Mesothelial cell of epicardium (in vitro differentiated cells): ENCODE measurements at places on chromosomes 2 and 18.

DNA sequence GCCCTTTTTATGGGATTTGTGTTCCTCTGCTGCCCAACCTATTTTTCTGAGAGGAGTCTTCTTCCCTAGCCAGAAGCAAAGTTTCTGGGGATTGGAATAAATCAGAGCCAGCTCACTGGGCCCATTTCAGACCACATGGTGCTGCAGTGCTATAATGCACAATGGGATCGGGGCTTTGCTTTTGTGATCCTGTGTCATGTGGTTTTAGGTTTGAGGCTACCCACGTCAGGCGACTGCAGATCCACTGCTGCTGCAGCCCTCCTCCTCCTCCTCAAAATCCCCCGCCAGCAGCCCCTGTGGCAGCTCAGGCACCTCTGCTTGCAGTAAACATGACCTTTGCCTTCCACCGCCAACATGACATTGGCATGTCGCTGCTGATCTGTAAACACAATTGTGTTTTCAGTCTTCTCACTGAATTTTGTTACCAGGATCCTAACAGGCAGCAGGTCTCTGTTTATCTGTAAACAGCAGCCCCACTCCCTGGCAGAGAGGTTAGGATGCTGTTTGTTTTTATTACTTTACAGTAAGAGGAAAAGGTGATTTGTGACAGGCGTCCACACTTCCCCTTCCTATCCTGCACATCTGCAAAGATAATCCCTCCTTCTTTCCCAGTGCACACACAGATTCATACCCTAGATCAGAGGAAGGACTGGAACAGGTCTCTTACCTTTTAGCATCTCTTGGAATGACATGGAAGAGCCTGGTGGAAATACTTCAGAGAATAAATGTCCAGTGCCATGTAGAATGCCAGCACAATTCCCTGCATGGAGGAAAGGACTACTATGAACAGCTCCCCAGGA, 130.8 kb downstream of the FOXI3 start:
- no peaks in the 10 kb centered on the region for H3K36me3 ChIP-seq
- no peak overlapping the region for H3K27ac ChIP-seq

DNA sequence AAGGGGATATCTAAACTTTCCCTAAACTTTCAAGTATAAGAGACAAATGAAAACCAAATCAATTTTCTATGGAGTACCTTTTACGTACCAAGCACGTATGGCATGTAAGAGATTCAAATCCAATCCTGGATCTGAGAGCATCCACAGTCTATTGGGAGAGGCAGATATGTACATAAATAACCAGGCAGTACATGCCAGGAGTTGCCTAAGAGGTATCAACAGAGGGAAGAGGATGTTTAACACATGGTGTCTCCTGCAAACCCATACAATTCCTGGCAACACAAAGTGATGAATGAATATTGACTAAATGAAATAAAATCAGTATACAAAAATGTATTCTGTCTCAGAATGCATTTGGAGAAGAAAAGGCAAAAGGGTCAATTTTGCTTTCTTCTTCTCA, 116.6 kb downstream of the PIGN start:
- H3K36me3 ChIP-seq: peaks cover 17% of the 10 kb centered on the region
- H3K4me1 ChIP-seq: peaks cover 15% of the 10 kb centered on the region
- no peaks in the 10 kb centered on the region for H3K27me3 ChIP-seq
- H3K4me3 ChIP-seq: no peak overlapping the region
- peak overlapping the region; percentile 6 for H3K27ac ChIP-seq

- H3K36me3 ChIP-seq: no peaks in the 10 kb centered on the region
- no peak for DNase-seq
- H3K4me1 ChIP-seq: no peaks in the 10 kb centered on the region
- no peak overlapping the region for H3K27ac ChIP-seq
Measured at GRCh38 chr2:185246717-185247116, 491.9 kb upstream of the FSIP2 start.

DNA sequence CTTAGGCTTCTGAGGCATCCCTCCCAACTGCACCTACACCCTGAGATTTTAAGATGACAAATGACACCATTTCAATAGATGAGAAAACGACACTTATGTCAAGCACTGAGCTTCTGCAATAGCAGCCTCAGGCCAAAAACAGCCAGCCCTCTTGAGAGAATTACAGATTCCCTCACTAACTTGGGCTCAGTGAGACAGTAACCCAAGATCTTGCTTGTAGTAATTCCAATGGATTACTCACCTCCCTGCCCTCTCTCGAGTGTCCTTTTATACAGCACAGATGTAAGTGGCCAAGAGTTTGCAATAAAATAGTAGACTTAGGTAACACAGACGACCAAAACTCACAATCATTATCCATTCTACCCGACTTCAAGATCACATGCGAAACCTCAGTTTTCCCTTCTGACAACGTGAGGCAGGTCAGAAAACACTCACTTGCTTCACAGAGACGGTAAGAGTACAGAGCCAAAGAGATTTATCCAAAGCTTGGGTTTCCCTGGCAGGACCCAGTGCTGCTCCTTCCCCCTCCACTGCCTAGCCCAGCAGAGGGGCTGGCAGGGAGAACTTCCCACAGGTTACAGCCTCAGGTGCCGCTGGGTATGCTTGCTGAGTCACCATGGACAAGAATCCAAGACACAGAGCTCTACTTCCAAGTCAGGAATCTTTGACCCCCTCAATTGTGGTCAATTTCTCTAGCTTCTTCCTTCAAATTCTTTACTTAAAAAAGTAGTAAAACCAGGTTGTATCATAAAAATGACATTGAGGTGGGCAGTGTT, 181.4 kb downstream of the MYO5B start:
- H3K27me3 ChIP-seq: no peaks in the 10 kb centered on the region
- no peaks in the 10 kb centered on the region for H3K36me3 ChIP-seq
- H3K4me3 ChIP-seq: no peak overlapping the region
- H3K27ac ChIP-seq: no peak overlapping the region
- no peak for DNase-seq
- H3K4me1 ChIP-seq: peaks cover 2% of the 10 kb centered on the region

DNA sequence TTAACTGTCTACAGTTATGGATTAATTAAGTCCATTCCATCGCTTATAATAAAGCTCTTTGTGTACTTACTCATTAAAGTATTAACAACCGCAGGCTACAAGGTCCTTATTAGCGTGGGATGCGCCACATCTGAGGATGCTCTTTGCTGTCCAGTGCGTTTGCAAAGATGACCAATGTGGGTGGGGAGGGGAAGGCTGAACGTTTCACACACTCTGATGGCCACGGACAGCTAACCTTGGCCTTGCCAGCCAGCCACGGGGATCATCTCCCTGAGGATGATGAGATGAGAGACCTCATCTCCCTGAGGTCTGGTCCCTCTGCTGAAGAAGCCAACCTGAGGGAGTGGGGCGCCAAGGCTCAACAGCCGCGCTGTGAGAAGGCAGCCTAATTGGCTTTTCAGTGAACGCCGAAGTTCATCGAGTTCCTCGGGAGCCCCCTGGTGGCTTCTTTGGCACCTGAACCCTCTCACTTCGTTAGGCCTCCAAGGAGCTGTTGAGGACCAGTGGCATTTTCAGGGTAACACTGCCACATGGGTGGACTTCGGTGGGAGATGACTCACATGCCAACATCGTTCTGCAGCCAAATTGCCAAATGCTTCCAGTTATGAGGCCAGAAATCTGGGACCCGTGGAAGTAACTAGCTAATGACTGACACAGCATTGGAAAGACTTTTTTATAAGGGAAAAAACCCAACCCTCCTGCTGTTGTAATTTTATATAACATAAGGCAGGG, 69.3 kb upstream of the SEC11C start:
- DNase-seq: peak; percentile 69
- H3K27me3 ChIP-seq: peaks cover 4% of the 10 kb centered on the region
- no peaks in the 10 kb centered on the region for H3K4me1 ChIP-seq
- H3K36me3 ChIP-seq: no peaks in the 10 kb centered on the region
- no peak overlapping the region for H3K27ac ChIP-seq
- no peak overlapping the region for H3K4me3 ChIP-seq

GRCh38 chr18:23675236-23675635, 12.5 kb upstream of the ANKRD29 start:
- H3K27ac ChIP-seq: no peak overlapping the region
- peaks cover 50% of the 10 kb centered on the region for H3K27me3 ChIP-seq
- no peak for DNase-seq
- H3K4me3 ChIP-seq: no peak overlapping the region
- no peaks in the 10 kb centered on the region for H3K36me3 ChIP-seq

DNA sequence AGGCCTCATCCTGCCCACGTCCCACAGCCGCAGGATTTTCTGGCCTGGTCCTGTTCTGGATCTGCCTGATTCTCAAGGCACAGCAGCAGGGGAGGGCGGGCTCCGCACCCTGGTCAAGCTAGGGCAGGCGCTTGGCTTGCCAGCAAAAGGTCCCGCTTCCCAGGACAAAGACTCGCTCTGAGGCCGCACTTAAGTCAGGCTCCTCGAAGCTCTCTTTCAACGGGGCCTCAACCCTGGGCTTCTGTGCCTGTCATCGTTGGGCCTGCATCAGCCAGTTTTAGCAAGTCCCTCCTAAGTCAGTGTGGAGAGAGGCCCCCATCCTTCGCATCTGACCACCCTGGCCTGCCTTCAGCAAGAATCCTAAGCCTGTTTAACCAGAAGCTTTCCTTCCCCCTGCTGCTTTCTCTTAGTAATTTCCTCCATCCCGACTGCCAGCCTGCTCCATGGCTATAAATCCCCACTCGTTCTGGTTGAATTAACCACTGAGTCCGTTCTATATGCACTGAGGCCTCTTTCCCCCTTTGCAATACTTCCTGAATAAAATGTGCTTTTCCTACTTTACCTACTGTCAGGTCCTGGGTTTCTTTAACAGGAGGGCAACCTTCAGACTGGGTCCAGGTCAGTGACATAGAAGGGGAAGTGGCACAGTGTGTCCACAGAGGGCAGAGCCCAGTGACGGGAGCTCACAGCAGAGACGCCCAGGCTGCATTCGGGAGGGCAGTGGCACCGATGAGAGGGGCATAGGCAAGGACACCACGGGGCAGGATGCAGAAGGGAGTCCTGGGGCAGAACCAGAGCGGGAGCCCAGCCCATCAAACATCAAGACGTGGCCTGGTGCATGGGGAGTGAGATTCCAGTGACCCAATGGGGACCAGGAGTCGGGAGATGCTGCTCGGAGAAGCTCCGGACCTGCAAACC, 62.7 kb downstream of the SP110 start:
- H3K4me1 ChIP-seq: peaks cover 3% of the 10 kb centered on the region
- H3K4me3 ChIP-seq: no peak overlapping the region
- H3K36me3 ChIP-seq: no peaks in the 10 kb centered on the region

DNA sequence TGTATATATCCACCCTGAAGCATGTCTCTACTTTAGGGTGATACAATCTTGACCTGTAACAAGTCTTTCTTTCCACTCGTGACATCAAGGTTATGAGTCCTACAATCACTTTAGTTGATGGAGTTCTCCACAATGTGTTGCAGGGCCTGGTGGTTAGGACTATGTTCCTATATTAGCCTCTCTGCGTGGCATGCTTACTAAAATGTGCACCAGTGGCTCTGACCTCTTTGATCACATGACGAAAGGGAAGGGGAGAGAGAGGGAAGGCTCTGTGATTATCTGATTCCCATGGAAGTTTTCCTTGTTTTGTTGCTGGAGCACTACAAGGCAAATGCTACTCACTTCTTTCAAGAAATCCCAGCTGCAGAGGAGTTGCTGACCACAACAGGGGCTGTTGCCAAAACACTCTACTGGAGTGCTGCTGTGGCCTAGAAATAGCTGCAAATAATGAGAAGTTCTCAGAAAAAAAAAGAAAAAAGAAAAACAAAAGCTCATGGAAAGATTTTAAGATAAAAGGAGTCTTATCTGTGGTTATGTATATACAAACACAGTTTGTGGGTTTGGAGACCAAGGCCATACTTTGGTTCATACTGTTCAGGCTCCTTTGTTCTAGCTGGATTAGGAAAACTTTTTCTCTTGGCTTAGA, 272.8 kb upstream of the MMADHC start:
- DNase-seq: no peak
- H3K27me3 ChIP-seq: no peaks in the 10 kb centered on the region
- H3K4me3 ChIP-seq: no peak overlapping the region
- peaks cover 2% of the 10 kb centered on the region for H3K4me1 ChIP-seq
- H3K27ac ChIP-seq: peak overlapping the region; percentile 20
- peaks cover 9% of the 10 kb centered on the region for H3K36me3 ChIP-seq

DNA sequence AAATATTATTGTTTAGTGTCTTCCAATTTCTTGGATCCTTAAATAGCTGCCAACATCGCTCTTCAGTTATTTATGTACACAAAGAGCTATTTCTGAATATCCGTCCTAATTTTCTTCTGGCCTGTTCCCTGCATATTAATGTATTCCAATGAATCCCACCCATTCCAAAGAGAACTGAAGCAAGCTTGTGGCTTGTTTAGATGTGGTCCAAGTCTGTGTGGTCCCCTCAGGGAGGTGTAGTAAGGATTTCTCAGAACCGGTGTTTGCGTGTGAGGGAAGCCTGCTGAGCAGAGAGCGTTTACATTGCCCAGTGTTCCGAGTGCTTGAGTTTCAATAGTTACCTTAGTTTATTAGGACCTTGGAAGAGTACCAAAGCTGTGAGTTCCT, 25.1 kb upstream of the IL1R1 start:
- H3K4me1 ChIP-seq: peaks cover 16% of the 10 kb centered on the region
- no peaks in the 10 kb centered on the region for H3K27me3 ChIP-seq
- H3K4me3 ChIP-seq: no peak overlapping the region
- DNase-seq: no peak
- no peak overlapping the region for H3K27ac ChIP-seq

GRCh38 chr18:23330423-23330822, 122.7 kb upstream of the RIOK3 start:
- H3K27ac ChIP-seq: peak overlapping the region; percentile 82
- no peaks in the 10 kb centered on the region for H3K27me3 ChIP-seq
- no peak for DNase-seq
- H3K4me3 ChIP-seq: peak overlapping the region; percentile 22

- peaks cover 42% of the 10 kb centered on the region for H3K27me3 ChIP-seq
- DNase-seq: no peak
- H3K36me3 ChIP-seq: no peaks in the 10 kb centered on the region
- H3K27ac ChIP-seq: no peak overlapping the region
- H3K4me3 ChIP-seq: no peak overlapping the region
- H3K4me1 ChIP-seq: no peaks in the 10 kb centered on the region
Measured at GRCh38 chr2:19635951-19636510, 265.8 kb downstream of the TTC32 start.

DNA sequence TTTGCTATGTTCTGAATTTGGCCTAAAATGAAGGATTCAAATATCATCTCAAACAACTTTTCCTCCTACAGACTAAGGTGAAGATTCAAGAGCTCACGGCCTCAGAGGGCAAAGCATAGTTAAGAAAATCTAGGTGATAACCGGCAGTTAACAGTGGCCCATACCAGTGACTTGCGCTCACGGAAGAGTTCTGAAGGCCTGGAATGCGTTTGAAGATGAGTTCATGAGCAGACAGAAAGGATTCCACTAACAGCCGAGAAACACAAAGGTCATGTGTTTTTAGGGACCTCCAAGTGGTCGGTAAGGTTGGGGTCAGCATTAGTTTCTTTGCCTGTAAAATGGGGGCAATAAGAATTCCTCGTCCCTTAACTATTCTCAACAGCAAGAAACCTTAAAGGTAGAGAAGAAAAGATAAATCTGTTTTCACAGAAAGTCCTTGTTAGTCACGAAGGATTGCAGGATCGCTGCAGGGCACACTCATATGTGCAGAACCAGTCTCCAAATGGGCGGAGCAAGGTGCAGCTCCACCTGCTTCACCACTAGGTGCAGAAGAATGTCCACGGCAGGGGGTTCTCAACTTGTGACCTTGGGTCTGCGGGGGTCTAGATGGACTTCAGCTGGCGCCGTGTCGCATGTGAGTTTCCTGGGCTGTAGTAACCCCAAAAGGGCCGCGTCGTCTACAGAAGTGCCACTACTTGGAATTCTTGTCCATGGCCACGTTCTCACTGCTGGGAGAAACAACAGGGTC, 708 bp upstream of the RPIA start:
- H3K4me1 ChIP-seq: peaks cover 41% of the 10 kb centered on the region
- no peaks in the 10 kb centered on the region for H3K27me3 ChIP-seq
- peak overlapping the region; percentile 93 for H3K27ac ChIP-seq
- no peak for DNase-seq
